ENCODE measurements at places on chromosomes 2 and 18.

GRCh38 chr2:71725836-71726235 lies 272.5 kb downstream of the DYSF start:
- no peak for DNase-seq

DNA sequence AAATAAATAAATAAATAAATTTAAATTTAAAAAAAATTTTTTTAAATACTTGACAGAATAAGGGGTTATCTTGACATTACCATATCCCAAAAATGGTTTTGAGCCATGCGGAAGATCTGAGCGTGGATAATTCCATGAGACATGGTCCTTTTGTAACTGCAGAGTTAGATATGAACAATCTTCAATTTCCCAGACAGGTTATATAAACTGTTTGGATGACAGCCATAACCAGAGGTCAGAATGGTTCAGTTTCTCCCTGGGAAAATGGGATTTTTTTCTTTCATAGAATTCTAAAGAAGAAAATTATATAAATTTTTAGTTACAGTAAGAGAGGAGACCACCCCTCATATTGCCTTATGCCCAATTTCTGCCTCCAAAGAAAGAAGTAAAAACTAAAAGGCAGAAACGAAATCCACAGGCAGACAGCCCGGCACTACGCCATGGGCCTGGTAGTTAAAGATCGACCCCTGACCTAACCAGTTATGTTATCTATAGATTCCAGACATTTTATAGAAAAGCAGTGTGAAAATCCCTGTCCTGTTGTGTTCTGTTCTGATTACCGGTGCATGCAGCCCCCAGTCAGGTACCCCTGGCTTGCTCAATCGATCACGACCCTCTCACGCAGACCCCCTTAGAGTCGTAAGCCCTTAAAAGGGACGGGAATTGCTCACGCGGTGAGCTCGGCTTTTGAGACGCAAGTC lies 3.0 kb downstream of the GALM start:
- no peak for DNase-seq

- DNase-seq = no peak
Measured at GRCh38 chr2:31894656-31895055, 116.2 kb downstream of the MEMO1 start.

GRCh38 chr2:131034122-131035051 lies 58.9 kb downstream of the FAM168B start:
- DNase-seq = no peak

- no peak for DNase-seq
Measured at GRCh38 chr18:26806224-26806623, 59.3 kb downstream of the AQP4 start.

- DNase-seq = peak; percentile 65
Measured at GRCh38 chr18:61076986-61077385, 256.2 kb upstream of the CDH20 start.

- no peak for DNase-seq
Measured at GRCh38 chr2:99406137-99406536, 68.9 kb downstream of the EIF5B start.

DNA sequence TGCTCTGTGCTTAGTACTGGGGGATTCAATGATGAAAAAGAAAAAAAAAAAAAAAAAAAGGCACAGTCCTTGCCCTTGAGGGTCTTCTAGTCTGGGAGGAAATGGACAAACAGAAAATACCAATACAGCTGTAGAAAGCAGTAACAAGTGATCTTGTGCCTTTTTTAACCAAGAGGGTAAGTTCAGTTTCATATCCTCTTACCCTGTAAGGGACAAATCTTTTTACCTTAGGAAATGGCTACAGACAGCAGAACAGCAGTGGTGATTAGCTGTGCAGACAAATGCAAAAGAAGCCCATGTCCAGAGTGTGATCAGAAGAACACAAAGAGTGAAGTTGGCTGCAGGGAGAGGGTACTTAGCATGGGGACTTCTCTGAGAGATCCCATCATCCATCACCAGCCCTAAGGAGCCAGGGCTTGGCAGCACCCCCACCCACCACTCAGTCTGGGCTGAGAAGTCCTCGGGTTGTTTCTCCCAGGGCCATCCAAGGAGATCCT lies 102.9 kb downstream of the ALPK2 start:
- no peak for DNase-seq

DNA sequence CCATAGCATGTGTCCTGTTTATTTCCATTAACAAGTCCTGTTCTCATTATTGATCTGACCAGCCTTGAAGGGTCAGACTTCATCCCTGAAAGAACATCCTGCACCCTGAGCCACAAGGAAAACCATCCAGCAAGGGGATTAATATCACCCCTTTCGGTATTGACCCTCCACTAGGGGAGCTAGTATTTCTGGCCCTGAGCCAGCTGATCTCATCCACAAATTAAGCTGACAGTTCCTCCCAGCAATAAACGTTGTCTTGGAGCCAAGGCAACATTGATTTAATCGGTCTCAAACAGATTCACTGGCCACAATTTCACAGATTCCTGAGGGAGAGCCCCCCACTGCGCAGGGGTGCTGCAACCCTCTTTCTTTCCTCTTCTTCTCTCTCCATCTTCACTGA lies 353.1 kb upstream of the FANCL start:
- DNase-seq = no peak

GRCh38 chr2:196131384-196131937 lies 39.9 kb downstream of the STK17B start:
- no peak for DNase-seq

DNA sequence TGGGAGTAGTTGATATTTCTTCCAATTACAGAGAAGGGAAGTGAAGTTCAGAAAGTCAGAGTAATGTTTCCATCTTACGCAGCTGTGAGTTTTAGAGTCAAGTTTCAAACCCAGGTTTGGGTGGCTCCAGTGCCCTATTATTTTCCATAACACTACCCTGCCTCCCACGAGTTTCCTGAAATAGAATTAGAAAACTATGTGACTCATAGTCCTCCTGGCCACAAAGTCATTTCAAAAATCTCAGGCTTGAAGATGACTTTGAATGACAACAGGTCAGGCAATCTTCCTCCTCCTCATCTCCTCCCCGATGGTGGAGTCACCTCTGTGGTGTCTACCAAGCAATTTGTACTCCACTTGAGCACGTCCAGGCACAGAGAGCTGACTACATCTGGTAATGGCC lies 212.3 kb upstream of the TRIB2 start:
- DNase-seq = no peak

DNA sequence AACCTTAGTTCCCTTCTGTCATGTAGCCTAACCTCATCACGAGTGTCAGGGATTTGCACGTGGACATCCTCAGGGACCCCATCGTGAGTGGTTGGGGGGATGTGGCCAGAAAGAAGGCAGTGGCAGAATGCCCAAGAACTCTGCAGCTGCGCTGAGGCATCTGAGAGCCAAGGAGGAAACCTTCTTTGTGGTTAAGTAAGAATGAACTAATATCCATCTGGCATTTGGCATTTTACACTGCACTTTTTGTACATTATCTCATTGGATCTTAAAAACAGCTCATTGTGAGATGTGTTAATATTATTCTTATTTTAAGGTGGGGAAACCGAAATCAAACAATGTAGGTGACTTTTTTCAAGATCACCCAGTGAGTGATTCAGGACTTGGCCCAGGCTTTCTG lies 32.6 kb upstream of the APCDD1 start:
- no peak for DNase-seq

- no peak for DNase-seq
Measured at GRCh38 chr2:232028631-232029030, 67.1 kb downstream of the DIS3L2 start.

DNA sequence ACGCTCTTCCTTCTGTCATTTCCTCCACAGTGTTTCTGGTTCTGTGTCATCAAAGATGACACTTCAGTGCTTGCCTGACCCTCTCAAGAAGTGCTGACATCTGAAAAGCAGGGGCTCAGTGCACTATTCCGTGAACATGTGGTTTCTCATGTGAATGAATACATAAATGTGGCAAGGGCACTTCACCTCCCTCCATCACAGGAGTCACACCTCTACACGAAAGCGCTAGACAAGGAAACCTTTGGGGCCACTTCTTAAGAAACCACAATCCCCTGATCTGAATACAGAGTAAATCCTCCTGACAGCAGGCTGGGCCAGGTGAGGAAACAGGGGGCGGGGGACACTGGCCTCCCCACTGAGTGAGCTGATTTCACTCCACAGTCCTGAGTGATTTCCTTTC lies 145.8 kb upstream of the ACAA2 start:
- DNase-seq = no peak

DNA sequence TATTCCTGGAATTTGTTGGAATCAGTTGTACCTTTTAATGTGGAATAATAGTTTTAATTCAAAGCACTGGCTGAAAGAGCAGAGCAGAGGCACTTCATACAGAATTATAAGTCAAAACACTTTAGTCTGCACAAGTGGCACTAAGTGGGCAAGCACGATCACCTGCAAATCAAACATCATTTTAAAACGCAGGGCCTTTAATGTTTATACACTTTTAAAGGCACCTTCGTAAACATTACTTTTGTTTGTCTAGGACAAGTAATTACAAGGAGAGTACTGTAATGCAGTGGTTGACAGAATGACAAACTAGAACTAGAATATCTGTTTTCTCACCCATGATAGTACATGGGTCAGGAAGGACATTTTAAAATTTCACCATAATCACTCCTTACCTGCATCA lies 36.4 kb downstream of the LANCL1 start:
- peak; percentile 75 for DNase-seq

DNA sequence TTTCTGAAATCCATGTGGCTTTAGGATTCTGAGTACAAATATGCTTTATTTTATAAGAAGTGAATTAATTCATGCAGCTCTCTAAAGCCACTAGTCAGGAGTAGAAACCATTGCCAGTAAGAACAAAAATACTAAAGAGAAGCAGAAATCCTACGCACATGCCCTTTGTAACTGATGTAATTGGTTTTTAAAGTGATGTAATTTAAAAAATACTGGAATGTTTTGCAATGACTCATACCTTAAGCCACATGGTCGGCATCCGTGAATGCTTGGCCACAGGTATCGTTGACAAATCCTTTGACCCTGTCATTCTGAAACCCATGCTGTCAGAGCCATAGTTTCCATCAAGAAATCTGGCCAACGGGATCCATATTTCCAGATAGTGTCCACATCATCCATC lies 213.3 kb downstream of the ACKR3 start:
- no peak for DNase-seq

GRCh38 chr2:20111311-20112131 lies 60.1 kb upstream of the LAPTM4A start:
- DNase-seq = no peak

DNA sequence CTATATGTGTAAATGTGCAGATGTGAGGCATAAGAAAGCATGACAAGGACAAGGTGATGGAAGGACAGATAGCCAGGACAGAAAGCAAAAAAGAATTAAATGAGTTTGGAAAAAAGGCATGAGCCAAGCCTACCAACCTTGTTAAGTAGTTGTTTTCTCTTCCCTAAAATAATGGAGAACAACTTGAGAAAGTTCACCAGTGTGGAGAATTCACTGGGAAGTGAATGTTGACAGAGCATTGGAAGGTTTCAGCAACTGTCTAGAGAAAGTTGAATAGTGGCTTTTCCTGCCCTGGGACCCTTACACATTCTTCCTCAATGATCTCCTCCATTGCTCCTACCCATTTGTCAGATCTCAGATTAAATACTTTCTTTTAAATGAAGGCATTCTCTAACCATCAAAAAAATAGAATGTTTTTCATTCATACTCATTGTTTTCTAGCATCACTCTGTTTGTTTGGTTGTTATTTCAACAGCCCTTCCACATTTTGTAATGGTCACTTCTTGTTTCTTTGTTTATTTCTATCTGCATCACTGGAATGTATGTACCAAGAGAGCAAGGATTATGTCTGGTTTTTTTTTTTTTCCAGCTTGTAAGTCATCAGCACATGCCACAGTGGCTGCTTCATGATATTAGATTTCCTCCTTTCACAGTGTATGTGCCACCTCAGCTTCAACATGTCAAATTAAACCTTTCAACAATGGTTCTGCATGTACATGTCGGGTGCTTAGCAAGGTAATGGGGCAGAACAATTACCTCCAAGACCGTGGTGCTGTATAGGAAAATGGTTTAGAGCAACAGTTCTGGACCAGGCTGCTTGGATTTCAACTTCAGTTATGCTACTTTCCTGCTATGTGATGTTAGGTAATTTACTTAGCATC lies 586.0 kb upstream of the VRK2 start:
- no peak for DNase-seq

GRCh38 chr18:45726603-45727002 lies 2.6 kb downstream of the SLC14A1 start:
- DNase-seq = no peak

DNA sequence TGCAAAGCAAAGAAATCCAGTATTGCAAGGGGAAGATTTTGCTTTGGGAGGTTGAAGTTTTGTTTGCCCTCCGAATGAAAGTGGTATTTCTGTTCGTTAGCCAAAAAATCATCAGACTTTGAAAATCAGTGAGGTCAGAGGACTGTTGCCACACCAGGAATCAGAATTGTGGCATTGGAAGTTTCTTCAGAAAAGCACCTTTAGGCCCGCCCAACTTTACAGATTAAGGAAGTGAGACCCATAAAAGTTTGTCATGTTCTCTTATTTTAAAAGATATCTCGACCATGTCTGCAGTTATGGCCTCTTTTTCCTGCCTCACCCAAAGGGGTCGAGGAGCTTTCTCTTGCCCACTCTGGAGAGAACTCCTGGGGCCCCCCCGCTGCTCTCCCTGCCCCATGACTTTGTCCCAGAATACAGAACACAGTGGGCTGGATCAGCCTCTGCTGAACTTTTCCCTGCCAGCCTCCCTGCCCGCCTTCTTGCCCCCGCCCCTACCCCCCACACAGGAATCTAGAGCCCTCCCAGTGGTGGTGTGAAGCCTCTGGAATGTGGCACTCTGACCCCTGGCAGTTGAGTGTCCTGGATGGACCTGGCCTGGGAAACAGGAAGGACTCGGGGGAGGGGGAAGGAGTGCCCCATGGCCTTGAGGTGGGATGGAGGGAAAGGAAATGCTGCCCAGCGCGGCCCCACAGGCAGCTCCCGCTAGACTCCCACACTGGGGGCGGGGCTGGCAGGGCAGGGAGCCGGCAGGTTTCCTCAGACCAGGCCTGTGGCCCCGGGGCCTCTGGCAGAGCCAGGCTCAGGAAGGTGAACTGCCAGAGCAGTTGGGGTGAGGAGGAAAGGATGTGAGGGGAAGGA lies 25.3 kb downstream of the CRIM1 start:
- no peak for DNase-seq

GRCh38 chr2:178363252-178363651 lies 87.7 kb downstream of the PRKRA start:
- DNase-seq = no peak

DNA sequence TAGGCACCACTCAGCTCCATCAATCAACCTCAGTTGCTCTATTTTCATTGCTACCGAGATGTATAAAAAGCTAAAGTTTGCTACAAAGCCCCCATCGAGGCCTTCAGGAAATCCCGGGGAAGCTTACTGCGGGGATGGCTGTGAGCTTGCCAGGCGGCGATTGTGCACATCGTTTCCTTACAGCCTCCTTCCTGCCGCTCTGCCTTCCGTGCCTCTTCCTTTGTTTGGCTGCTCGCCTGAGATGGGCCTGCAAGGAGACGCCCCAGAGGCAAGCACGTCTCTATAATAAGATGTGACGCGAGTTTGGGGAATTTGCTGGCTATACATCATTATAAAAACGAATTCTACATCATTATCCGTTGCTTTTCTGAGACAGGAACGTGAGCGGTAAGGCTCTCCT lies 41.6 kb downstream of the DHRS9 start:
- no peak for DNase-seq
